ENCODE measurements at places on chromosomes 7 and 10.

- no peak for DNase-seq
These were observed 294.9 kb downstream of the FGFR2 start for GRCh38 chr10:121303287-121303890.

DNA sequence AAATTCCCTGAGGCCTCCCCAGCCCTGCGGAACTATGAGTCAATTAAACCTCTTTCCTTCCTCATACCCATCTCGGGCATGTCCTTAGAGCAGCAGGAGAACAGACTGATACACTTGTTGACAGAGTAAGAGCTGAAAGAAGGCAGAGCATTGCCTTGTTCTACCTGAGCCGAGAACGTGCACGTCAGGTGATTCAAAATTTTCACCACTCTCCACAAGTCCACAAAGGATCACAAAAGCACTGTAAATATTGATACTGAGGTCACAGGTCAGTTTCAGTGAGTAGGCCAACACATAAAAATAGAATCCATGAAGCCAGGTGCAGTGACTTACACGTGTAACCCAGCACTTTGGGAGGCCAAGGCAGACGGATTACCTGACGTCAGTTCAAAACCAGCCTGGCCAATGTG, 27.8 kb downstream of the DCLRE1C start:
- no peak for DNase-seq

GRCh38 chr7:55502858-55503440, 69.4 kb downstream of the VOPP1 start:
- no peak for DNase-seq

DNA sequence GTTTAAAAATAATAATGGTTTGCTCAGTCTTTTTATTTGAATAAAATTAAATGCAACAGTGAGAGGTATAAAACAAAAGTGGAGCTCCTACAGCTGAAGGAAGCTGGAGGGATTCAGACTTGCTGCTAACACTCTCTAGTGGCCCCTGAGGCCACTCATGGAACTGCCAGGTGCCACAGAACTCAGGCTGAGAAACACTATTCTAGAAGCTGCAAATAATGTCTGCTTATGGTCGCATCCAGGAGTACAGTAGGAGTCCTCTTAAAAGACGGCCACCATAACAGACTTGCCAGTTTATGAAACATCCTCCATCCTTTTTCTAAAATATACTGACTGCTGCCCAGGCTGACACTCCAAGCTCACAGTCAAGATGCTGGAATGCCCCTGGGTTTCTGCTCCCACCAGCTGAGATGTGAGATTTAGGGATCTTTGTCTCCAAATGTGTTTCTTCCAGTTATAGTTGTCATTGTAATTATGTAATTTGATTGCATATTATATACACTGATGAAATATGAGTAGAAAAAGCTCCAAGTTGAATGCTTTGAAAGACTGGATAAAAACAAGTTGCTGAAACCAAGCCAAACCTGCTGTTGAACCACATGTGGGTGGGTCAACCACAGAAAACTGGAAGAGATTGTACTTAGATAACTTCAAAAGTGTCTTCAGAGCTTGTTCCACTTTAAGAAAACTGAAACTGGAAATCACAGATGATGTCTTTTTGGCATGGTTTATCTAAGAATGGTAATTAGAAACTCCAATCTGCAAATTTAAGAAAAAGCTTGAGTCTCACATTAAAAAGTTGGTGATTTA, 213.7 kb upstream of the AOAH start:
- no peak for DNase-seq

DNA sequence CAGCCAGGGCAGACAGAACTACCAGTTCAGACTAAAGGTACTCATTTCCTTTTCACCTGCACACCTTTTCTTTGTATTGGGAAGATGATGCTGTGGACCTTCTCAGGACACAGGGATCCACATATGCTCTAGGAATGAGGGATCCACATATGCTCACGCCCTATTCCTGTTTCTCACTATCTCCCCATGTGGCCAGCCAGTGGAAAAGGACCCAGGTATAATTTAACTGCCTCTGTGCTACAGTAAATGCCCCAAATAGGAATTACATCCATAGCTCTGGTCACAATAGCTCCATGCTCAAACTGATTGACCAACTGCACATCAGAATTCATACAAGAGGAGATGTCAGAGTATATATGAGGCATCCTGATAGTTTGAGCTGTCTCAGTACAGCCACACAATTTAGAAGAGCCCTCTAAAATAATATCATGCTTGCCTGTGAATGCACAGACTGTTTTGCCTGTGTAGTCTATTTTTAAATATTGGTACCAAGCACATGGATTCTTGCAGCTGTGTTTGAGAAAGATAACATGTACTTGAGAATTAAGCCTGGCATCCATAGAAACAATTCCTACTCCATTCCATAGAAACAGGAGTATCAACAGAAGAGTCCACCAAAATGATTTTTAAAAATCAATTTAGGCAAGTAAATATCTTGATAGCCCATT, 43.7 kb downstream of the CTTNBP2 start:
- DNase-seq = no peak

GRCh38 chr7:11185179-11185815, 211.6 kb downstream of the PHF14 start:
- peak; percentile 52 for DNase-seq

- DNase-seq = no peak
These were observed 429.2 kb upstream of the ETV1 start for GRCh38 chr7:14418633-14419032.

DNA sequence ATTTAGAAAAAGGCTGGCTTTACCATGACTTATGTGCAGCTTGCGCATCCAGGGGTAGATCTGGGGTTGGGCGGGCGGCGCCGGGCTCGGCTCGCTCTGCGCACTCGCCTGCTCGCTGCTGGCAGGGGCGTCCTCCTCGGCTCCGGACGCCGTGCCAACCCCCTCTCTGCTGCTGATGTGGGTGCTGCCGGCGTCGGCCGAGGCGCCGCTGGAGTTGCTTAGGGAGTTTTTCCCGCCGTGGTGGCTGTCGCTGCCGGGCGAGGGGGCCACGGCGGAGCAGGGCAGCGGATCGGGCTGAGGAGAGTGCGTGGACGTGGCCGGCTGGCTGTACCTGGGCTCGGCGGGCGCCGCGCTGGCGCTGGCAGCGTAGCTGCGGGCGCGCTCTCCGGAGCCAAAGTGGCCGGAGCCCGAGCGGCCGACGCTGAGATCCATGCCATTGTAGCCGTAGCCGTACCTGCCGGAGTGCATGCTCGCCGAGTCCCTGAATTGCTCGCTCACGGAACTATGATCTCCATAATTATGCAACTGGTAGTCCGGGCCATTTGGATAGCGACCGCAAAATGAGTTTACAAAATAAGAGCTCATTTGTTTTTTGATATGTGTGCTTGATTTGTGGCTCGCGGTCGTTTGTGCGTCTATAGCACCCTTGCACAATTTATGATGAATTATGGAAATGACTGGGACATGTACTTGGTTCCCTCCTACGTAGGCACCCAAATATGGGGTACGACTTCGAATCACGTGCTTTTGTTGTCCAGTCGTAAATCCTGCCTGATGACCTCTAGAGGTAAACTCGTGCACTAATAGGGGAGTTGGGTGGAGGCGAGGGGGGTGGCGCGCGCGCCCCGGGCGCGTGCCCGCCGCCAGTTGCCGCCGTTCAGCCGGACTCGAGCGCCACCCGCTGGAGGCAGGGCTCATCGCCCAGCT, at the start of gene HOXA5:
Gene HOXA5, minus strand, starts transcription at position 659 of the 927 bp plus-strand sequence. Its CDS starts 74 bp downstream, at position 585.
- peak; percentile 88 for DNase-seq

DNA sequence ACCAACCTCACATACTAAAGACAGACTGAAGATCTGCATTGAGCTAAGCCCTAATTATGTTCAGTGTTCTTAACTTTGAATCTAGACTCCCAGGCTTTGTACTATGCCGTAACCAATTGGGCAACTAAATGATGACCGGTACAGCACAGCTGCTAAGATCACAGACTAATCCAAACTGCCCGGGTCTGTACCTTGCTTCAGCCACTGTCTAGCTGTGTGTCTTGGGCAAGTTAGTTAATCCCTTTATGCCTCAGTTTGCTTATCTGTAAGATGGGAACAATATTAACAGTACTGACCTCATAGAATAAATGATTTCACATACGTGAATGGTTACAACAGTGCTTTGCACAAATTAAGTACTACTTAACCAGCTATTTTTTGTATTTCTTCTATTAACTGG, 205.8 kb upstream of the NFE2L3 start:
- DNase-seq = no peak

DNA sequence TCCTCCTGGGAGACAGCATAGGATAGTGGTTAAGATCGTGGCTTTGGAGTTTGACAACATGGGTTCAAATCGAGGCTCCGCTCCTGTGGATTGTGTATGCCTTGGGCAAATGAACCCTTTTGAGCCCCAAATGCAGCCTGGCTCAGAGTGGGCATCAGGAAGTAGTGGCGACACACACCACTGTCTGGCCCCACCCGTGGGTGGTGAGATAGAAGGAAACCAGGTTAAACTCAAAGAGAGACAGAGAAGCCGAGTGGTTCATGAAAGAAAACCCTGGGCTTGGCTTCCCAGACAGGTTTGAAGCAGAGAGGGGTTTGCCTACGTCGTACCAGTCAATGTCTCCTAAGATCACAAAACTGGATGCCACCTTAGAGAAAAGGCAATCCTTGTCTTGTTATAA, 57.7 kb downstream of the PRTFDC1 start:
- no peak for DNase-seq

- DNase-seq = no peak
These were observed 7.5 kb upstream of the KIFBP start for GRCh38 chr10:68981074-68981473.

DNA sequence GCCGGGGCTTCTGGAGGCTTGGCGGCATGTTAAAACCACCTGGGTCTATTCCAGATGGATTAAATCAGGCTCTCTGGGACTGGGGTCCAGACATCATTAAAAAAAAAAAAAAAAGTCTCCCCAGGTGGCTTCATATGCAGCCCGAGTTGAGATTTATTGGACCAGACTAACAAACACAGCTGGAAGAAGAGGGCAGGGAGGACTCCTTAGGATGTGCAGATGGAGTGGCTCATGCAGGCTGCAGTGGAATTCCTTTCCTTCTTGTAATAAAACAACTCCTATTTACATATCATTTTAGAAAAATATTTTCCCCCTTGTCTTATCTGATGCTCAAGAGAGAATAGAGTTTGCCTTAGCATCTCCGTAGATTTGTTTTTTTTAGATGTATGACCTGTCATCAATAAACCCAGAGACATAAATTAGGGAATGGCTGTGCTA, 238.1 kb downstream of the CAMK1D start:
- no peak for DNase-seq

GRCh38 chr7:67918158-67918557, 921.5 kb downstream of the TYW1 start:
- DNase-seq = no peak

GRCh38 chr10:7945034-7945433, 109.5 kb upstream of the GATA3 start:
- no peak for DNase-seq

GRCh38 chr7:18357691-18358090, 137.9 kb upstream of the HDAC9 start:
- no peak for DNase-seq

DNA sequence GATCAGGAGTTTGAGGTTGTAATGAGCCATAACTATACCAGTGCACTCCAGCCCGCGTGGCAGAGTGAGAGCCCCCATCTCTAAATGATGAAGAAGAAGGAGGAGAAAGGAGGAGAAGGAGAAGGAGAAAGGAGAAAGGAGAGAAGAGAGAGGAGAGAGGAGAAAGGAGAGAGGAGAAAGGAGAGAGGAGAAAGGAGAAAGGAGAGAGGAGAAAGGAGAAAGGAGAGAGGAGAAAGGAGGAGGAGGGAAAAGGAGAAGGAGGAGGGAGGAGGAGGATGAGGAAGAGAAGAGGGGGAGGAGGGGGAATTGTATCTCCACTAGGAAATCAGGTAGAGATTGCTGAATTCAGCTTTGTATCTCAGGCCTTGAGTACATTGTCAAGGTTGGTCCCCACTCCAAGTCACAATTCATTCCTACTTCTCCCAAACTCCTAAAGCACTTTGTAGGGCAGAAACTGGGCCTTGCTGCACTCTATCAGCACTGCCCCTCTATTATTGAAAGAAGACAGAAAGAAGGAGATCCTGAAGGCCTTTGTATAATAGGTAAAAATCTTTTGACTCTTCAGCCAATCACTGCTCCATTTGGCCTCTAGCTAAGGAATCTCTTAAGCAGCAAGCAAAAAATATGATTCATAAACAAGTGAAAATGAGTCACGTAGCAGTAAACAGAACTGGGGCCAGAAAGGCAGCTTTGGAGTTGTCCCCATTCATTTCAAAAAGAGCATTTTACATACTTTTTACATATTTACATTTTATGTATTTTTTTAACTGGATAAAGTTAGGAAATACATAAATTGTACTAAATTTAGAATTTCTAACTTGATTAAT, 178.0 kb downstream of the IMMP2L start:
- no peak for DNase-seq

DNA sequence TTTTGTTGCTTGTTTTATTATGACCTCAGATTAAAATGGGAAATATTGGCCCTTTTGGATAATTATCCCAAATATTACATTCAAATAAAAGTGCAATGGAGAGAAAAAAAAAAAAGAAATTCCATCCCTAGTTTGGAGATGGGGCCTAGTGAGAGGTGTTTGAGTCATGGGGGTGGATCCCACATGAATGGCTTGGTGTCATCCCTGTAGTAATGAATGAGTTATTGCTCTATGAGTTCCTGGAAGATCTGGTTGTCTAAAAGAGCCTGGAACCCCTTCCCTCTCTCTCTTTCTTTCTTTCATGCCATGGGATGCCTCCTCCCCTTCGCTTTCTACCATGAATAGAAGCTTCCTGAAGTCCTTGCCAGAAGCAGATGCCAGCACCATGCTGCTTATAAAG, 44.3 kb downstream of the MSRB2 start:
- no peak for DNase-seq

DNA sequence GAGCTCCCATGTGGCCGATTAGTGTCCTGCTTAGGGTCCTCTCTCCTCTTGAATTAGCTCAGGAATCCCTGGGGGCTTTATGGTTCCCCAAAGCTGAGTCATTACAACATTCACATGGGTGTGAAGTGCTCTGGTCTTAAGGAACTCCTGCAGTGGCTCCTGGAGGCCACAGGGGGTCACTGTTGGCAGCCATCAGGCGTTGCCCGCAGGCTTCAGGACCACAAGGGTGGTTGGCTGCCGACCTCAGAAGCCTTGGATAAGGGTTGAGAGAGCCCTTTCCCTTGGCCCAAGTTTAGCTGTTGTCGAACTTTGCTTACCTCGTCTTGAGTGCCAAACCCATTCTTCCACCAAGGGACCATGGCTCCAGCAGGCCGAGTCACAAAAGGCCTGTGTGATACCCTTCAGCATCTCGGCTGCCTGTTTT, 61.7 kb downstream of the SH2D4B start:
- peak; percentile 87 for DNase-seq

DNA sequence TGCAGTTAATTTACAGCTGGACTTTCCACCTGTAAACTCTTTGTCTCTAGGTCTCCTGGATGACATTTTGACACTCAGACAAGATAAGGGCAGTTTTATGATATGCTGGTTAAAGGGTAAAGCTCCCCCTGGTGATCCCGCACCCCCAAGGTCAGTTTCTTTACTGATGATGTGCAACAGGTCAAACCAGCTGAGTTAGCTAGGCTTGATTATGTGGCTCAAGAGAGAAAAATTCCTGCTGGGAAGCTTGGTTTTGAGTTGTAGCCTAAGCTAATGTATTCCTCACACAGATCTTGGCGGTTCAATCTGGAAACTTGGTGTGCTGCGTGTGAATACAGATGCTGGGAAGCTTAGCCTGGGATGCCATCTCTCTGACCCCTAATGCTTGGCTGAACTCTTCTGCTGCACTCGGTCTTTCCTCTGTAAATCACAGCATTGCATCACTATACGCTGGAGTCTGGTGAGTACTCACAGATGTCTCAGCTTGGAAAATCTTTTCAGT, 11.4 kb upstream of the AKR1D1 start:
- peak; percentile 31 for DNase-seq

GRCh38 chr7:95440394-95441038, 5.7 kb upstream of the PON2 start:
- no peak for DNase-seq

Data from H9 (cell line).